ENCODE measurements at places on chromosomes 6 and 20. TPM values are rescaled to one million over a fixed set of nuclear protein-coding genes. Genes with fewer than 3 reads are reported as not detected.
A peak's percentile ranks its signal among the peaks of the same experiment; 100 is the strongest.

GRCh38 chr6:157644043-157644810 is 178.8 kb upstream of the SNX9 start:
- H3K27ac ChIP-seq, result no peak overlapping the region
- DNase-seq, result no peak
- H3K4me1 ChIP-seq, result peaks cover 12% of the 10 kb centered on the region

- no peak overlapping the region for H3K27ac ChIP-seq
- peaks cover 7% of the 10 kb centered on the region for H3K27me3 ChIP-seq
- no peaks in the 10 kb centered on the region for H3K36me3 ChIP-seq
Observed at GRCh38 chr6:119649531-119649930, 300.0 kb upstream of the MAN1A1 start.

DNA sequence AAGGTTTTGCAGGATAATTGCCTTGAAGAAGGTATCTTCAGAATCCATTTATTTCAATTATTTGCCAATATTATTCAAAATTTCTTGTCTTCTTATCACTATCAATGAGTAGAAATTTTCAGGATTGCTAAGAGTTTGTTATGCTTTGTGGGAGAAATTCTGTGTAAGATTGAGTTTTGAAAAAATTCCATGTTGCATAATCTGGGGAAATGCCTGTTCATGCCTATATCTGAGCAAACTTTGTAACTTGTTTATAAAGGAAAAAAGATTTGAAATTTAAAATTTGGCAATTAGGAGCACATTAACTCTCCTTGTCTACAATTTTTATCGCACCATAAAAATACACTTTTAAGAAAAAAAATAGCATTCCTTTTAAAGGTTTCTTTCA is 39.8 kb upstream of the EDN1 start:
- no peak for DNase-seq
- no peak overlapping the region for H3K27ac ChIP-seq
- H3K4me3 ChIP-seq, result no peak overlapping the region
- H3K27me3 ChIP-seq, result peaks cover 83% of the 10 kb centered on the region

GRCh38 chr20:1711826-1712601 is 54.4 kb upstream of the SIRPG start:
- H3K4me1 ChIP-seq, result peaks cover 7% of the 10 kb centered on the region
- no peaks in the 10 kb centered on the region for H3K36me3 ChIP-seq
- no peak overlapping the region for H3K27ac ChIP-seq
- no peaks in the 10 kb centered on the region for H3K27me3 ChIP-seq
- no peak overlapping the region for H3K4me3 ChIP-seq
- no peak for DNase-seq

- H3K27ac ChIP-seq, result no peak overlapping the region
- no peak for DNase-seq
- no peaks in the 10 kb centered on the region for H3K36me3 ChIP-seq
- peaks cover 28% of the 10 kb centered on the region for H3K27me3 ChIP-seq
- no peak overlapping the region for H3K4me3 ChIP-seq
- peaks cover 2% of the 10 kb centered on the region for H3K4me1 ChIP-seq
Observed at GRCh38 chr20:39310363-39310995, 348.3 kb downstream of the DHX35 start.

DNA sequence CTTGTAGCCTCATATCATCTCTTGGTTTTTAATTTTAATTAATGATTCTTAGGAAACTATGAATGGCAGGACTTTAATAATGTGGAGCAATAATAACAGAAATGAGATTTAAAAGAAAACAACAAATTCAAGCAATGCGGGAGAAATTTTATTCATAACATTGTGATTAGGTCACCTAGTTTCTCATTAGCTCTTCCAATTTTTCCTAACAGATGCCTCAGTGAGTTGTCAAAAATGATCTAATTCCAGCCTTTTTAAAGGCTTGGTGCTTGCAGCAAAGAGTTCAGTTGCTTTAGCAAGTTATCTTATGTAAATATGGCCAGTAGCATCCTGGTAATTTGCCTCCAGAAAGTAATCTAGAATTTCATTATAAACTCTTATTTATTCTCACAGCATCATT is 20.4 kb downstream of the PDE7B start:
- DNase-seq, result no peak
- H3K27me3 ChIP-seq, result no peaks in the 10 kb centered on the region
- H3K4me3 ChIP-seq, result no peak overlapping the region
- no peak overlapping the region for H3K27ac ChIP-seq
- peaks cover 2% of the 10 kb centered on the region for H3K36me3 ChIP-seq
- peaks cover 5% of the 10 kb centered on the region for H3K4me1 ChIP-seq

GRCh38 chr6:24935366-24936152 is at the start of gene RIPOR2:
TSS of gene RIPOR2 (minus strand) at chr6:24935960. CDS start at chr6:24935898, 62 bp downstream.
- DNase-seq, result peak; percentile 62
- H3K4me3 ChIP-seq, result peak within 1 kb of the TSS; percentile 98
- H3K36me3 ChIP-seq, result peaks cover 17% of the 10 kb centered on the region
- H3K4me1 ChIP-seq, result peaks cover 56% of the 10 kb centered on the region
- no peaks in the 10 kb centered on the region for H3K27me3 ChIP-seq
- H3K27ac ChIP-seq, result peak within 1 kb of the TSS; percentile 98

DNA sequence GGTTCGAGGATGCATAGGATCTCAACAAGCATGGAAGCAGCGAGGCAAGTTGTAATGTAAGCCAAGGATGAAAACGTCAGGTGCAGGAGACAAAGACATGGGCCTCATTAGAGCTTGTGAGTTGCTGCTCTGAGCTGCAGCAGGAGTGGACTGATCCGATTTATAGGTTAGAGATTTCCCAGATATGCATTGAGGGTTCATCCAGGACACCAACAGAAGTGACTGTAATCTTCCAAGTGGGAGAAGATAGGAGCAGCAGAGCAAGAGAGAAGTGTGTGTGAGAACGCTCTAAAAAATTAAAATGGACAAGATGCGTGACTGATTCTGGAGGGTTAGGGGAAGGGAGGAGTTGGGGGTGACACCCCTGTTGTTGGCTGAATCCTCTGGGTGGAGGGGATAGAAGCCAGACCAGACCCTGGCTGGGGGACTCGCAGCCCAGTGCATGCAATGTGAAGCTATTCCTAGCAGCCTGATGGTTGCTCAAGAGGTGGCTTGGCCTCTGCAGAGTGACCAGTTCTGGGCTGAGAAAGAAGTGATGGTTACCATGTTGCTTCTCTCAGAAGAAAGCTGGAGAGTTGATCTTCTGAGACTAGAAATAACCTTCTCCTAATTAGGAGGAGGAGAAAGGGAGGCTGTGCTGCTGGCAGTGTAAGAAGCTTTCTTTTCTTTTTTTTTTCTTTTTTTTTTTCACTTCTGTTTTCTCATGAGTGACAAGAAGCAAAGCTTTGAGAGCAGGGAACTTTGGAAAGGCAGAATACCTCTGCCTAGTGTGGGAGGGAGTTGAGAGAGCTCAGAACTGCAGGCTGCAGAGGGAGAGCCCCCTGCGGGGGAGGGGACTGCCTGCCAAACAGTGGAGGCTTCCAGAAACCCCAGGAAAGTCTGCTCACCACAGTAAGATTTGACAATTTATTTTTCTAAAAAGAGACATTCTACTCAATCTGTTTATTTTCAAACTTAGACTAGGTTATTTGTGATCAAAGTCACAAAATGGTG is 116.9 kb downstream of the SLX4IP start:
- H3K4me3 ChIP-seq, result no peak overlapping the region
- DNase-seq, result no peak

- no peaks in the 10 kb centered on the region for H3K4me1 ChIP-seq
- H3K27me3 ChIP-seq, result peaks cover 23% of the 10 kb centered on the region
- no peak overlapping the region for H3K27ac ChIP-seq
- no peak for DNase-seq
- H3K4me3 ChIP-seq, result no peak overlapping the region
- H3K36me3 ChIP-seq, result no peaks in the 10 kb centered on the region
Observed at GRCh38 chr6:12538881-12539357, 177.6 kb upstream of the PHACTR1 start.

DNA sequence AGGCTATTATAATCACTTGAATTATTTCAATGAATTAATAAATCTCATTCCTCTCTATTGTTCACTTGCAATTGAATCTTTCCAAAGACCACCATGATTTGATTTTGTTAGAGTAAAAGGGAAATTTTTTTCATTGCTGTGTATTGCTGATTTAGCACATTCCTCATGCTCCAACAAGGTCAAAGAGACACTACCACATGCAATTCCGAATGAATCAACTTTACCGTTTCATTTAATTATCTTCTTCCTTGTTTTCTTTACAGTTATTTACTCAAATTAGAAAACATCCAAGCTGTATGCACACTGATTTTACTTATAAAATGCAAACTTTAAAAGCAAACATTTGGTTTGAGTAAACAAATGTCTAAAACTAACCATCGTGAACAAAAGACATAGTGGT is 967 bp downstream of the KIAA0408 start:
- DNase-seq, result no peak
- H3K4me1 ChIP-seq, result peaks cover 4% of the 10 kb centered on the region
- peaks cover 2% of the 10 kb centered on the region for H3K36me3 ChIP-seq
- H3K27me3 ChIP-seq, result no peaks in the 10 kb centered on the region
- no peak overlapping the region for H3K27ac ChIP-seq

GRCh38 chr6:131013495-131013894 is 49.5 kb downstream of the EPB41L2 start:
- no peaks in the 10 kb centered on the region for H3K27me3 ChIP-seq
- no peak for DNase-seq
- H3K36me3 ChIP-seq, result peaks cover 2% of the 10 kb centered on the region
- no peak overlapping the region for H3K4me3 ChIP-seq

DNA sequence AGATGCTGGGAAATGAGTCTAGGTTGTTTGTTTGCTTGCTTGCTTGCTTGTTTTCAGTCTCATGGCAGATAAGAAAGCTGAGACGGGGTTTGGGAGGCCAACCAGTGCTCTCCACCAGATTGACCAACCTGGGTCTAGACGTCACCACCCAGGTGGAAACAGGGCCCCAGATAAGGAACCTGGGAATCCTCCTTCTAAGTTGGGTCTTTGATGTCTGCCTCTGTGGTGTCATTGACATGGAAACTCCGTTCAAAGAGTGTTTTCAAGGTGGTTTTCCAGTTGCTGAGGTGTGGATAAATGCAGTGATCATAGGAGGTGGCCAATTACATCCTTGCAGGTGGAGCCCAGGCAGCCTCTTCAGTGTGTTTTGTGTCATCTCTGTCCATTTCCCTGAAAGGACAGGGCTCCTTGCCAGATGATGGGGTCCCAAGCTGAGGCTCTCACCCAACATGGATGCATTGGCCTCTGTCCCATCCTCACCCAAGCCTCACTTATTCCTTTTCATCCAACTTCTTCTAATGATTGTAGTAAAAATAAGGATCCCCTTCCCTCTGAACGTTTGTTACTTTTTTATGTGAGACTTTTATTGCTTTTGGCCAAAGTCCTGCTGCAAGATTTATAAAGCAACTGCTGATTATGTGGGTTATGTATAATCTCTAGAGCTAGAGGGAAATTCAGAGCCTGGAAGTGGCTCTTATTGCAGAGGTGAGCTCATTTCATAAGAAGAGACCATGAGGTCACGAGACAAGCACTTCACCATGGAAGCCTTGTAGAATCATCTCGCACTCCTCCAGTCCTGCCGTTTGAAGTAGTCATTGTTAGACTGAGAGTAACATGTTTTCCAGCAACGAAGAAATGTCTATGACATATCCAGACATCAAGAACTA is 32.0 kb upstream of the SYNDIG1 start:
- H3K27ac ChIP-seq, result no peak overlapping the region
- no peaks in the 10 kb centered on the region for H3K36me3 ChIP-seq
- no peak for DNase-seq
- no peaks in the 10 kb centered on the region for H3K4me1 ChIP-seq
- no peak overlapping the region for H3K4me3 ChIP-seq
- peaks cover 34% of the 10 kb centered on the region for H3K27me3 ChIP-seq

- H3K27me3 ChIP-seq, result peaks cover 57% of the 10 kb centered on the region
- peaks cover 8% of the 10 kb centered on the region for H3K36me3 ChIP-seq
- H3K4me3 ChIP-seq, result no peak overlapping the region
- H3K4me1 ChIP-seq, result no peaks in the 10 kb centered on the region
Observed at GRCh38 chr20:9509246-9509645, 5.1 kb upstream of the LAMP5 start.

GRCh38 chr6:80077067-80077466 is 29.4 kb upstream of the BCKDHB start:
- H3K36me3 ChIP-seq, result no peaks in the 10 kb centered on the region
- H3K4me3 ChIP-seq, result no peak overlapping the region
- no peaks in the 10 kb centered on the region for H3K4me1 ChIP-seq
- no peak for DNase-seq
- peaks cover 18% of the 10 kb centered on the region for H3K27me3 ChIP-seq
- no peak overlapping the region for H3K27ac ChIP-seq

GRCh38 chr6:125099211-125100073 is 54.1 kb upstream of the TPD52L1 start:
- peaks cover under 1% of the 10 kb centered on the region for H3K36me3 ChIP-seq
- H3K4me1 ChIP-seq, result peaks cover 11% of the 10 kb centered on the region
- DNase-seq, result peak; percentile 6
- peak overlapping the region; percentile 65 for H3K27ac ChIP-seq
- H3K27me3 ChIP-seq, result peaks cover 5% of the 10 kb centered on the region
- H3K4me3 ChIP-seq, result peak overlapping the region; percentile 82

DNA sequence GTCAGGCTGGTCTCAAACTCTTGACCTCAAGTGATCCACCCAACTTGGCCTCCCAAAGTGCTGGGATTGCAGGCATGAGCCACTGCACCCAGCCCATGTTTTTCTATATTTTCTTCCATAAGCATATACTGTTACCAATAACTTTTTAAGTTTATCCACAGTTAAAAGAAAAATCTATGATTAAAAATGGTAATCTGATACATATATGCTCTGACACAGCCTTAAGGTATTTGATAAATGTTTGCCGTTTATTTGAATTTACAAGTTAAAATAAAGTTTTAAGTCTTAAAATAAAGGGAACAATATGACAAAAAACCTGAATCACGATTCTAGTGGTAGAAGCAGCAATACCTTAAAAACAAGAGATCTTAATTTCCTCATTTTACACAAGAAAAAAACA is 5.2 kb downstream of the STK38 start:
- H3K36me3 ChIP-seq, result peaks cover 12% of the 10 kb centered on the region
- peak overlapping the region; percentile 68 for H3K27ac ChIP-seq
- peak overlapping the region; percentile 56 for H3K4me3 ChIP-seq
- DNase-seq, result no peak

DNA sequence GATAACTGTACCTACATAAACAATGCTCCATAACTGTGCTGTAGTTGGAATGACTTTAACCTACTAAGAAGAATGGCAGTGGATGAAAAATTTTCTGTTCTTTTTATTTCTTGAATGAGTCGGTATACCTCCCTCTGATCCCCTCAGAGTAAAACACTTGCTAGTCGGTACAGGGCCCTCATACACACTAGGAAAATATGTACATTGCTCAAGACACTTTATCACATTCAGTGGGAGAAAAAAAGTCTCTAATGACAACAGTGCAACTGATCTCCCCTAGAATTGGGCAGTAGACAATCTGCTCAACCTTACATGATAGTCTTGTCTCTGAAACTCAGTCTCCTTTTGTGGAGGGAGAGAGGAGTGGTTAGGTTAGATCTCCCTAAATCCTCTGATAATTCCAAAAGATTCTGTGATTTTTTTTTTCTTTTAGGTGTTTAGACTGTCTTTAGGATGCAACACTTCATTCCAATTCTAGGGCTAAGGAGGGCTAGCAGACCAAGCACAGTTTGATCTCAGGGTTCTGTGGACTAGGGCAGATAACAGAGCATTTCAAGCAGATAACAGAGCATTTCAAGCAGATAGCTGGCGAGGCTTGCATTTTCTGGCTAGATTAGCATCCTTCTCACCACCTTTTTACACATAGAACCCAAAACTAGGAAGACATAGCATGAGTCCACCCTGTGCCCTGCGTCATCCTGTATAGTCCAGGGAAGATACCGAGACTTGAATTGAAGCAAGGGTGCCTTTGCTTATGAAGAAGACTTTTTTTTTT is 100.3 kb upstream of the TNFAIP3 start:
- H3K4me3 ChIP-seq, result no peak overlapping the region
- H3K27ac ChIP-seq, result peak overlapping the region; percentile 94
- H3K36me3 ChIP-seq, result no peaks in the 10 kb centered on the region

Gene MOG
- not detected for total RNA-seq

Gene ULBP2
- total RNA-seq, result 3.7 TPM

Gene ADGB
- total RNA-seq, result not detected

Gene HCK
- total RNA-seq, result 7.5 TPM

Gene CSNK2B
- total RNA-seq, result 107 TPM

Data from T-helper 17 cell (primary cell).